NCI-H187 (cell line): ENCODE measurements at places on chromosomes 6 and 20.
A peak's percentile ranks its signal among the peaks of the same experiment; 100 is the strongest.

DNA sequence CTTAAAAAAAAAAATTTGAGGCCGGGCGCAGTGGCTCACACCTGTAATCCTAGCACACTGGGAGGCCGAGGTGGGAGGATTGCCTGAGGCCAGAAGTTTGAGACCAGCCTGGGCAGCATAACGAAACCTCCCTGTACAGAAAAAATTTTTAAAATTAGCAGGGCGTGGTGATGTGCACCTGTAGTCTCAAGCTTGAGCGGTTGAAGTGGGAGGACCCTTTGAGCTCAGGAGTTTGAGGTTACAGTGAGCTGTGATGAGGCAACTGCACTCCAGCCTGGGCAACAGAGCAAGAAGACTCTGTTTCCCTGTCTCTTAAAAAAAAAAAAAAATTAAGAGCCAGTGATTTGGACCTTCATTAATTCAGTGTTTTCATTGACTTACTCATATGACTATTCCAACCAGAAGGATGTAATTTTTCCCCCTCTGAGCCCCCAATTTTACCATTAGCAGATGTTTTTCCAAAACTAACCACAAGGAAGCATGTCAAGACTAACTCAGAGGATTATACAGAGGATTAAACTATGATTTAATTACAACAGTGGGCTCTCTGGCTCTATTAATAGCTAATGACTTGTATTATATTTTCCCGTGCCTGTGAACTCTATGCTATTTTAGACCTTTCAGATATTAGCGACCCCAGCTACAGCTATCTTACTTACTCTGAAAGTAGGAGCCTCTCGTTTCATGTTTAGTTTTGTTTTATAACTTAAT, 75.1 kb downstream of the ARID1B start:
- DNase-seq, result no peak

GRCh38 chr6:22343864-22344263, 47.0 kb upstream of the PRL start:
- DNase-seq, result no peak

- no peak for DNase-seq
Measured at GRCh38 chr6:121791396-121792315, 356.2 kb downstream of the GJA1 start.

- no peak for DNase-seq
Measured at GRCh38 chr6:41406728-41407489, 71.5 kb downstream of the NCR2 start.

DNA sequence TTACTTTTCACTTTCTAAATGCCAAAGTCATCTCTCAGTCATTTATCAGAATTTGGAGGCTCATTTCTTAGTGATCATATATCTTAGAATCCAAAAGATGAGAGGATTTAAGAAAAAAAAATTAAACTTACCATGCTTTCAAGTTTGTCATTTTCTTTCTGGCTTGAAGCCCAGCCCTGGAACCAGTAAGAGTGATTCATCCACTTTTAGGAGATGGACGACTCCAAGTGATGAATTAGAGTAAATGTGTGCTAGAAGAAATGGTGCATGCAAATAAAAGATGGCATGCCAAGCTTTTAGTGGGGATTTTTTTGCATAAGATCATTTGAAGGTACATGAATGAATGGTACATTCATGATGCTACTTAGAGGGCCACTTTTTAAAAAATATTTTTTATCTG, 20.1 kb downstream of the PLCB1 start:
- peak; percentile 12 for DNase-seq

DNA sequence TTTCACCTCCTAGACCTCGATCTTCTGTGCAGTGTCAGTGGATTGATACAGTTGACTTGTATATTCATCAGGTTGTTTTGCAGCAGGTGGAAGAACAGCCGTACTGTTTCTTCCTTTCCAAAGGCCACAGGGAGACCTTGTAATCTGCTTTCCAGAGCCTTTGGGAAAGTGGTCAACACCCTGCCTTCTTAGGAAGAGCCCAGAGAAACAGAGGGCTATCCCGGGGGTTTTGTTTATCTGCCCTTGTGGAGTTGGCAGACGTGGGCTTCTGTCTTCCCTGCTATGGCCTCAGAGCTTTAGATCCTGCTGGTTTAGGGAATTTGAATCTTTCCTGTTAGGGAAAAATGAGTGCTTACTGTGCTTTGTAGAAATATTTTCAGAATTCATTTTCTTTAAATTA, 19.6 kb downstream of the STX16 start:
- no peak for DNase-seq

GRCh38 chr20:62066339-62066982, 780 bp upstream of the TAF4 start:
- peak; percentile 40 for DNase-seq

- no peak for DNase-seq
Measured at GRCh38 chr20:51348876-51349275, 193.6 kb downstream of the NFATC2 start.

DNA sequence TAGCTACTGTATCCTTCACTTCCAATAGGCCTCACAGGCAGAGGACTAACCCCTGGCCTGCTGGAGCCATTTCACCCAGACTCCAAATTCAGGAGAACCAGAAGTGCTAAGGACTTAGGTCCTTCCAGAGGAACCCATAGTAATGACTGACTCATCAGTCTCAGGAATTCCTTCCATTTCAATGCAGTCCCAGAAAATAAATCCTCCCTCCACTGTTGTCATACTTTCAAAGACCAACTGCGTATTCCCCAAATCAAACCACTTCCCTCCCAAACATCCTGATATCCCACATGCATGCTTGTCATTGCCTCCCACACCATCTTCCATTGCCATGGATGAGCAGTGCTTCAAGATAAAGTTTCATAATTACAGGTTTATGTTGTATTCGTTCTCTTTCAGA, 31.8 kb upstream of the NT5E start:
- DNase-seq, result no peak

DNA sequence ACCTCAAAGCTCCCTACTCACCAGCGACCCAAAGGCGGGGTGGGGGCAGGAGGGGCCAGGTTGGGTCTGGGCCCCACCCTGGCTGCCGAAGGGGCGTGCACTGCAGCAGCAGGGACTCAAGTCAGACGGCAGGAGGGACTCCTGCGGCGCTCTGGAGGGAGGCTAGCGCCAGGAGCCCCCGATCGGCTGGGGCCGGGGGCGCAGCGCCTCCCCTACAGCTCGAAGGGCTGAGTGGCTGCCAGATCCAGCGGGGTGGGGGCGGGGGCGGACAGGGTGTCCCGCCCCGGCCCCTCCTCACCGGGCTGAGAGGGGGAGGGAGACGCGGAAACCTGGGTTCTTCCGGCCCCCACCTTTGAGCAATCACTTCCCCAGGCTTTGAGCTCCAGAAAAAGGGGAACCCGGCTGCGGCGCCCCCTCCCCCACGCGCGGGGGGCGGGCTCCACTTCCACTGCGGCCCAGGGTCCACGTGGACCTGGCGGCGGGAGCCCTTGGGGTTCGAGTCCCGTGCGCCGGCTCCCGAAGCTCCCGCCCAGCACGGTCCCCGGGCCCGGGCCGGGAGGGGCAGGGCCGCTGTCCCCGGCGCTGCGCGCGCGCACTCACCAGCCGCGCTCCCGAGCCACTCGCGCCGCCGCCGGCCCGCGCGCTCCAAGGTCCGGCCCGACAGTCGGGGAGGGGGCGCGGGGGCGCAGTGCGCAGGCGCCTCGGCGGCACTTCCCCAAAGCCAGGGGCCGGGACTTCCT, at the start of gene RGS19:
Gene RGS19 (minus strand): TSS at position 246 of the 740 bp plus-strand sequence. CDS start 2,632 bp downstream, outside the sequence.
- DNase-seq, result no peak

- no peak for DNase-seq
Measured at GRCh38 chr20:57380081-57380750, 11.0 kb upstream of the RBM38 start.

- DNase-seq, result no peak
Measured at GRCh38 chr6:148261470-148261869, 81.2 kb upstream of the SASH1 start.

GRCh38 chr20:37504404-37505096, 16.5 kb upstream of the NNAT start:
- no peak for DNase-seq

- DNase-seq, result no peak
Measured at GRCh38 chr6:129510950-129511349, 199.0 kb downstream of the ARHGAP18 start.

DNA sequence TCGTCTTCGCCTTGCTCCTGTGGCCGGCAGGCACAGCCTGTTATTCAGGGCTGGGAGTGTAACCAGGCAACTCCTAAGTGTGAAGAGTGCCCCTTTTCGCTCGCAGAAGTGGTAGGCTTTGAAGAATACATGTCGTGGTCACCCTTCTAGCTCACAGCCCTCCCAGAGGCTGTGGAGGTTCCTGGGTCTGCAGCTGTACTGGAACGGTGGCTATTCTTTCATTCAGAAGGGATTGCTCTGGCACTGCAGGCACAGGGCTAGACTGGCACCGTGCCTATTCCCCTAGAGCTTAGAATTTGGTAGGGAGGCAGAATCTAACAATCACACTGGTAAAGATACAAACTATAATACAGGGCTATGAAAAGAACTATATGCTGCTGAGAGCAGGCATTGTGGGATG, 1.1 kb upstream of the SRSF12 start:
- DNase-seq, result no peak

- DNase-seq, result no peak
Measured at GRCh38 chr20:20076297-20077065, 24.1 kb downstream of the CFAP61 start.

GRCh38 chr6:159427771-159428170, 258.6 kb downstream of the FNDC1 start:
- DNase-seq, result no peak

- no peak for DNase-seq
Measured at GRCh38 chr6:5553767-5554166, 292.5 kb downstream of the FARS2 start.

GRCh38 chr6:157653521-157653920, 169.5 kb upstream of the SNX9 start:
- DNase-seq, result no peak

DNA sequence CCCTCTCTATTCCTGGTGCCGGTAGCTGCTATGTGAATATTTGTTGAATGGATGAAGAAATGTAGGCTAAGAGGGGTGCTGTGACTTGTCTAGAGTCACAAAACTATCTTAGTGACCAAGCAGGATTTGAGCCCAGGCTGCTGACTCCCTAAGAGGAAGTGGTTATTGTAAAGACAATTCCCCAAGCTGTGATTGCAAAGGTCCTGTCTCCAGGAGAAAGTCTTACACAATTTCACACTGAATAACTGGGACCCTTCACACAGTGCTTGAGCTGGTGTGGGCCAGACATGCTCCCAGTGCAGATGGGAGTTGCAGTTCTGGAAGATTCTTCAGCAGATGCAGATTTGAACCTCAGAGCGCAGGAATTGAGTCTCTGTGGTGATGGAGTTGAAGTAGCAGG, 38.1 kb downstream of the IYD start:
- DNase-seq, result no peak

- DNase-seq, result no peak
Measured at GRCh38 chr6:90288404-90288803, 8.2 kb downstream of the BACH2 start.

DNA sequence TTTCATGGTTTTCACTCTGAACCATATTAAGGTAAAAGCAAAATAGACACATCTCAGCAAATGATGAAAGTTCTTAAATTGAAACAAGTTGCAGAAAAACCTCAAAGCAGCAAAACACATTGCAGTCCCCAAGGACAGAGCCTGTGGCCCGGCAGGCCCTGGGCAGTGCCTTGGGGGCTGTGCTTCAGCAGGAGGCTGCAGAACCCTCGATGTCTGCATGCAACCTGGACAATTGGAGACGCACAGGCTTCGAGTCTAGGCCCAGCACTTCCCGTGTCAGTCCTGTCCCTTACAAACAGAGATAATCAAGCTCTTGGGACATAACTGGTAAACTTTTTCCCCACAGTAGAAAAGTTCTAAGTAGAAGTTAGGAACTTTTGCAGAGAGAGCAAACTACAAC, 9.2 kb downstream of the PYGB start:
- DNase-seq, result no peak
